Forelimb muscle (tissue), 1 donor: ENCODE measurements at places on chromosomes 5 and 9.

- DNase-seq = no peak
Observed at GRCh38 chr9:122206118-122207046, 22.4 kb downstream of the LHX6 start.

- peak; percentile 24 for DNase-seq
Observed at GRCh38 chr5:123496892-123497291, 15.1 kb upstream of the CSNK1G3 start.

DNA sequence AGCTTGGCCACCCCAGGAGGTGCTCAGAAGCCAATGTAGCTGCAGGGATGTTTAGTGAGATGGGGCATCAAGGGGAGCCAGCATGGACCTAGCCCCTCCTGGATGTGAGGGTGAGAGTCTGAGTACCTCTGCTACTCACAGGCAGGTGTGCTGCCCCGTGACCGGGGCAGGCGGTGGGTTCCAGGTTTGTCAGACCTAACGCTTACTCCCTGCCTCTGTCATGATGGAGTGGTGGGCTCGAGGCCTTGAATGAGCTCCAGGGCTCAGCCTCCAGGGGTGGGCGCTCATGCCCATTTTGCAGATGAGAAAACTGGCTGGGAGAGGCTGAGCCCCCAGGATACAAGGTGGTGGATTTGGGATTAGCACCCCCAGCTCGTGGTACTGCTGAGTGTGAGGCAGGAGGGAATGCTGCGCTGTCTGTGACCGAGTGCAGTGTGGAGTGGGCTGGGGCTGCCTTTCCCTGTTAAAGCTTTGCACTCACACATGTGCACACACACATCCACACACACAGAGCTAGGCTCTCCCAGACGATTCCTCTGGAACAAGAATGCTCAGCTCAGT, 1.5 kb downstream of the RXRA start:
- no peak for DNase-seq

- no peak for DNase-seq
Observed at GRCh38 chr5:1217596-1218206, 7.5 kb upstream of the SLC6A18 start.

- DNase-seq = no peak
Observed at GRCh38 chr5:1300581-1301083, 5.8 kb upstream of the TERT start.

DNA sequence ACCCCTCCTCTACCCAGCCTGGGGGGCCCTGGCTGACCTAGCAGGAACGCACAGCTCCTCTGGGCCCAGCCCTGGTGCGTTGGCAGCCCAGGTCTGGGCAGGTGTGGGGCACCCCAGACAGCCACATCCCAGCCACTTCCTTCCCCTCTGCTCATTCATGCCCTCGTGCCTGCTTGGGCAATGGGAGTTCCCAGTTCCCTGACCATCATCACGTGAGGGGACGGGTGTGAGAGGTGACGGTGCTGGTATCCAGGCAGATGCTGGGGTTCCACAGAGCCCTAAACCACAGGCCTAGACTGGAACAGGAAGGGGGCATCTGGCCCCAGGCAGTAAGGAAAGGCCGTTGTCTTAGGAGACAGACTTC, 8.4 kb downstream of the RALGDS start:
- no peak for DNase-seq

GRCh38 chr9:134213508-134213850, 49.1 kb upstream of the RNU6ATAC start:
- DNase-seq = no peak

GRCh38 chr9:125137200-125137599, 6.1 kb downstream of the SCAI start:
- no peak for DNase-seq

DNA sequence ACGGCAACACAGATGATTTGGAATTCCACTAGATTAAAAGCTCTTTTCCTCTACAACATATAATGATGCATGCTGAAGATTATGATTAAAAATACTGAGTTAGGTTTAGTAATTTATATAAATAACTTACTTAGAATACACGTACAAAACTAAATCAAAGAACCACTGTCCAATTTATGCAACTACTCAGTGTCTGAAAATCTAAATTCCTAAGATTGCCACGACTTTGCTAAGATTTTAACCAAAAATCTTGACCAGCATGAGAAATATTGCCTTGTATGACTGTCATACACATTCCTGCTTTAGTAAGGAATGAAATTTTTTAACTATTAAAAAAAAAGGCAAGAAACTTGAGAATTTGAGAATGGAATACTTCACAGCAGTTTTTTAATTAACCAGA, 292.4 kb downstream of the ZNF608 start:
- DNase-seq = no peak

- no peak for DNase-seq
Observed at GRCh38 chr9:127124111-127124531, 1.7 kb upstream of the ANGPTL2 start.

GRCh38 chr9:34375901-34376595, 650 bp downstream of the MYORG start:
- DNase-seq = no peak

- no peak for DNase-seq
Observed at GRCh38 chr5:14859150-14859549, 12.4 kb downstream of the ANKH start.

DNA sequence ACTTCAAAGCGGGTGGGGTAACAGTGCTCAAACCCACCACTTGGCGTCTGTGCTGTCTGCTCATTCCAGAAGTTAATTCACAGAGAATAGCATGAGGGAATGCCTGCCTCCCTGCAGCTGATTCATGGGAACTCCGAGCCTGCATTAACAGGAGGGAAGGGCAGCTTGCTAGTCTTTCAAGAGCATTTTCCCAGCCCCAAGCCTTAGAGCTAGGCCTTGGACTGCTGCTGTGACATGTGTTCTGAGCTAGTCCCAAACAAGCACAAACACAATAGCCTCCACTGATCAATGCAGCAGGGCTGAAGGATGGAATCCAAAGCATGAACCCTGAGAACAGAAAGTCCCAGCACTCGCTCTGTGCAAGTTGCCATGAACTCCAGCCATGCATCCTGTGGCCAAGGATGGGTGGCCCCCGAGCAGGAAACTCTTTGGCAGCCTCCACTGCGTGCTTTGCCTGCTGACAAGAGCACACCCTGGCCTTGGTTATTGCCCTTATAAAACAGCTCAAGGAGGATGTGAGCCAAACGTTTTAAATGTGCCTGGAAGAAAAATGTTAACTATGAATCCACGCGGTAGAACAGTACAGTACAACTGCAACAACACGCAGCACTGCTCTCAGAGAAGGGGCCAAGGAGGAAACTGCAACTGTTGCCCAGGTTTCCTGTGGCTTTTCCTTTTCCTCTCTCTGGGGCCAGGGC, 653.1 kb upstream of the KLF4 start:
- DNase-seq = peak; percentile 65
